ENCODE measurements at places on chromosomes 3 and 15. TPM values are rescaled to one million over a fixed set of nuclear protein-coding genes. Genes with fewer than 3 reads are reported as not detected.

EPHA6 gene
- total RNA-seq = 0.17 TPM

ALDH1A2 gene
- total RNA-seq = 0.84 TPM

RYR3 gene
- total RNA-seq = not detected

KIF15 gene
- total RNA-seq = 15.5 TPM

TMEM39A gene
- 33.3 TPM for total RNA-seq

CPLX3 gene
- total RNA-seq = not detected

LSAMP gene
- 2.0 TPM for total RNA-seq

FSIP1 gene
- 0.17 TPM for total RNA-seq

CLDN16 gene
- not detected for total RNA-seq

MAP4 gene
- total RNA-seq = 141 TPM

UROC1 gene
- not detected for total RNA-seq

POPDC2 gene
- total RNA-seq = not detected

DNASE1L3 gene
- total RNA-seq = not detected

TERB2 gene
- not detected for total RNA-seq

APOD gene
- total RNA-seq = 1.0 TPM

MYLK gene
- total RNA-seq = 149 TPM

P2RY14 gene
- not detected for total RNA-seq

WNT7A gene
- total RNA-seq = not detected

NPAP1 gene
- not detected for total RNA-seq

GOLGA8J gene
- total RNA-seq = not detected

NANOGP8 gene
- not detected for total RNA-seq

AADAC gene
- total RNA-seq = not detected

CPN2 gene
- not detected for total RNA-seq

TMEM212 gene
- not detected for total RNA-seq

OR5K2 gene
- total RNA-seq = not detected

TM4SF1 gene
- 155 TPM for total RNA-seq

GOLGA6A gene
- not detected for total RNA-seq

ALG1L2 gene
- total RNA-seq = not detected

ARMC8 gene
- 39.4 TPM for total RNA-seq

COLQ gene
- 0.17 TPM for total RNA-seq

CLSTN2 gene
- total RNA-seq = 0.15 TPM

PLCH1 gene
- total RNA-seq = 0.30 TPM

C3orf20 gene
- total RNA-seq = not detected

RPL32 gene
- 965 TPM for total RNA-seq

RARRES1 gene
- total RNA-seq = 36.8 TPM

All from bronchus fibroblast of lung (primary cell).